ENCODE measurements at places on chromosomes 2 and 18.

DNA sequence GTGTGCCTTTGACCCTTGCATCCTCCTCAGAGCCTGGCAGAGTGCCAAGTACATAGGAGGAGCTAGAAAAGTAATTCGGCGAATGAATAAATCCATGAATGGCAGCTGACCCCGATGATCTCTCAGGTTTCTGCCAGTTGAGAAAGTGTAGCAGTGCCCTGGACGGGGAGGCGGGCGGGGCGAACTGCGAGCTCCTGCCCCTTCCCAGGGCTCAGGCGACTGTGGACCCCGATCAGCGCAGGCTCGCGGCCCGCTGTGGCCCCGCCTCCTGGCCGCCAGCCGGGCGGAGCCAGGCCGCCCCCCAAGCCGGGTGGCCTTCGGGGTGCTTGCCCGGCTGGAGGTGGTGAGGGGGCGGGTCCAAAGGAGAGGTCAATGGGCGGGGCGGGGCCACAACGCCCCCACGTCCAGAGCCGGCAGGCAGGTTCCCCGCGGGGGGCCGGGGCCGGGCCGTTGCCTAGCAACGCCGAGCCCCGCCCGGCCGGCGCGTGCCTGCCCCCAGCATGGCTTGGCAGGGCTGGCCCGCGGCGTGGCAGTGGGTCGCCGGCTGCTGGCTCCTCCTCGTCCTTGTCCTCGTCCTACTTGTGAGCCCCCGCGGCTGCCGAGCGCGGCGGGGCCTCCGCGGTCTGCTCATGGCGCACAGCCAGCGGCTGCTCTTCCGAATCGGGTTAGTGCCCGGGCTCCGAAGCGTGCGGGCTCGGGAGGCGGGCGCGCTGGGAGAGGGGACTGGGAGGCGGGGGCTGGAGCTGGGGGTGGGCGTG lies 30.6 kb upstream of the TMBIM1 start:
- peak; percentile 84 for DNase-seq

DNA sequence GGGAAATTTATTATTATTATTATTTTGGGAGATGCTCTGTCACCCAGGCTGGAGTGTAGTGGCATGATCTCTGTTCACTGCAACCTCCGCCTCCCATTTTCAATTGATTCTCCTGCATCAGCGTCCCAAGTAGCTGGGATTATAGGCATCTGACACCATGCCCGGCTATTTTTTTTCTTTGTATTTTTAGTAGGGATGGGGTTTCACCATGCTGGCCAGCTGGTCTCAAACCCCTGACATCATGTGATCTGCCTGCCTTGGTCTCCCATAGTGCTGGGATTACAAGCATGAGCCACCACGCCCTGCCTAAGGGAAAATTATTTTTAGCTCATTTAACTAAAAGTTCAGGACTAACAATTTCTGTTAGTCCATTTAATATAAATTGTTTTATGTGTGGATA lies 109.2 kb upstream of the SESTD1 start:
- DNase-seq = no peak

GRCh38 chr18:48024881-48025660 lies 94.6 kb upstream of the SMAD2 start:
- no peak for DNase-seq

GRCh38 chr2:25257931-25258846 lies 83.5 kb downstream of the DNMT3A start:
- no peak for DNase-seq

DNA sequence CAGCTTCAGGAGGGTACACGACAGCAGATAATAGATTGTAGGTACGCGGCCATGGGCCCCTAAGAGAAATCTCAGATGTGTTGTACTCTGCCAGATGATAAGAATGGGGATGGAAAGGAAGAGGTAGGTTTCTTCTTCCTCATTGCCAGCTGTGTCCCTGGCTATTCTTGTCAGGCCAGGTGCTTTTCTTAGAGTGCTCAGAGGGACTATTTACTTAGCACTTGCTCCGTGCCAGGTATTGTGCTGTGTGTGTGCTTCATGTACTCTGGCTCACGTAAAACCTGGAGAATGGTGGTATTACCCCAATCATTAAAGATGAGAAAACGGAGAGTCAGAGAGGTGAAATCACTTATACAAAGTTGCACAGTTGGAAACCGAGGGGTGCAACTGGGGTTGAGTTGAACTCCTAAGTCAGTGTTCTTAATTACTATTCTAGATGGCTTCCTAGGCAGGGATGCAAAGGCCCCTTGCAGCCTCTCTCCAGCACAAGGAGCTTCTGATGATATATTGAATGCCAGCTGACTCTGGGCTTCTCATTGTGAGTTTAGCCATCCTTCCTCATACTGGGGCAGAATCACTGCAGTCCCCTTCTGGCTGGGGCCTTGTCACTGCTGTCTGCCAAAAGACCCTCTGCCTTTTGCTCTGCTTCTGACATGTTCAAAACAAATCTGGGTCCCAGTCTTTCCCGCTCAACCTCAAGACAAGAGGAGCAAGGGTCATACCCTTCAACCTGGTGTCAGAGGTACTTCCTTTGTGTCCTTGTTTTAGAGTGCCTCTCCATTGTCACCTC lies 60.7 kb downstream of the LYPD1 start:
- no peak for DNase-seq

GRCh38 chr2:96537066-96537733 lies 648 bp downstream of the ARID5A start:
- peak; percentile 78 for DNase-seq

GRCh38 chr2:45138904-45139303 lies 129.7 kb upstream of the SIX2 start:
- DNase-seq = no peak

- DNase-seq = no peak
Measured at GRCh38 chr2:74297391-74297790, 45.8 kb downstream of the SLC4A5 start.

DNA sequence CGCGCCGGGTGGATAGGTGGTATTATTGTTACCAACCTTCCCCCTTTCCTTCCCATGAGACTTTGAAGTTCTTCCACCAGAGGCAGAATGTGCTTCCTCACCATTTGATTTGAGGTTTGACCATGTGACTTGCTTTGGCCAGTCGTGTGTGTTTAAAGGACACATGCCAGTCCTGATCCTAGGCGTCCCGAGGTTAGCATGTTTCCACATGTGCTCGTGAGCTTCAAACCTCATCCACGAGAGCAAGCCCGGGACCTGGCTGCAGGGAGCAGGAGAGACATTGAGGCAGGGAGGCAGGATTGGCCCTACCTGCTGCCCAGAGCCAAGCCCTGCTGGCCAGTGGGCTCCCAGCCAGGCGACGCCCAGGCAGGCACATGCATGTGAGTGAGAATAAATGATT lies 27.4 kb upstream of the EDAR start:
- DNase-seq = no peak

DNA sequence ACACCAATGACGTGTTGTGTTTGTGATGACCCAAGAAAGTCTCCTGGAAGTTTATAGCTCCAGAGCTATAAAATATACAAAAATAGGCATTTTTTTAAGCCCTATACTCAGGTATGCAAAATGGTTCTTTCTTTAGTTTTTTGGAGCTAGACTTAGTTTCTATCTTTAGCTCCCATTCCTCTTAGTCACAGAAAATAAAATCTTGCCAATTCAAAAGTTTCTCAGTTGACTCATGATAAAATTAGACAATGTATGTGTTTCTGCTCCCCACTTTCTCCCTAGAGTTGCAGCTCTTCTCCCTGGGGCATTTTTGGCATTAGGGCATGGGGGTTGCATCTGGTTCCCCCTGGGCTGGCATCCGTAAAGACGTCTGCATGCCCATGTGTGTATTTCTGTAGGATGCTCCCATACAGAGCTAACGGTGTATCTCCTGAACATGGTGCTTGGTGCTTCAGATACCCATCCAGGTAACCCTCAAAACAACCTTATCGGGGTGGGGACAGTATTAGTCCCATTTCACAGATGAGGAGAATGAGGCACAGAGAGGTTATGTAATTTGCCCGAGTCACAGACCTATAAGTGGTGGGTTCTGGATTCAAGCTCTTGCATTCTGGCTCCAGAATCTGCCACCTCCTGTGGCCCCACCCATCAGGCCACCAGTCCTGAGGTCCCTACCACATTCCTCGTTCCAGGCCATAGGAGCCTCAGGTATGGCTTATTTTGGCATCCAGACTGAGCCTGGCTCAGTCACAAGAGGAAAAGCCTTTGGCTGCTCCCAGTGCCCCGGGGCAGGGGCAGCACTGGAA lies 43.1 kb upstream of the ASAP2 start:
- DNase-seq = peak; percentile 75

- peak; percentile 64 for DNase-seq
Measured at GRCh38 chr2:207248702-207249377, 83.1 kb upstream of the KLF7 start.

GRCh38 chr2:67255933-67256615 lies 141.1 kb upstream of the ETAA1 start:
- DNase-seq = peak; percentile 68

GRCh38 chr2:174174741-174175140 lies 73.6 kb downstream of the OLA1 start:
- no peak for DNase-seq

DNA sequence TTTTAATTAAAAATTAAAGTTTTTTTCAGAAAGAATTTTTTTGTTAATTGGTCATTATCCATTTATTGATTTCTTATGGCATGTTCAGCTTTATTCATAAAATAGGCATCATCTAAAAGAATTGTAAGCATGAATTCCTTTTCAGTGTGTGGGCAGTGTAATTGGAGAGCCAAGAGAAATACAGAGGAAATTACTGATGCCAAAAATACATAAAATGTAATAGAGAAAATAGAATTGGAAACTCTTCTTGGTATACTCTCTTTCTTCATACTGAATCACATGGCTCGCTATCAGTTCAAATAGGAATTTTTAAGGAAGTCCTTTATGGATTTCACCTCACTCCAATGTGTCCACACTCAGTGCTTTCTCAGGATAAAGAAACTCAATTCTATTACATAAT lies 663.6 kb upstream of the NRXN1 start:
- no peak for DNase-seq

- peak; percentile 95 for DNase-seq
Measured at GRCh38 chr2:134118279-134119116, 135.4 kb upstream of the MGAT5 start.

DNA sequence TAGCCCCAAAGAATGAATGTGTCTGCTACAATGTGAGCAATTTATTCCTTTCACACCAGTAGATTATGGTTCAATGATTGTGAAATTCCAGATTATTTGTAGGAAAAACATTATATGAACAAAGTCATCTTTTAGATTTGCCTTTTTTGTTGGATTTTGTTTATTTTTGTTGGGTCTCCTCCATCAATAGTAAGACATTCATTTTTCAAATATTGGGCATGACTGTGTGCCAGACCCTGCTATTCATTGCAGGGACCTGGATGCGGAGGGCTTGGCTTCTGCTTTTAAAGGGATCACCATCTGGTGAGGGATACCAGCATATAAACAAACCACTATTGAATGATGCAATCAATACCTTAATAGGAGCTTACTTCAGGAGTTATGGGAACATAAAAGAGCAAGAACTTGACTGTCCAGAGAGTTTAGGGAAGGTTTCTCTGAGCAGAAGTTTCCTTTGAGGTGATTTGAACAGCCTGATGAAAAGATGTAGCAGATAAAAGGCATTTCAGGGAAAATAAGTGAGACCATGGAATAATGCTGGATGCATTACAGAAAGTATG lies 486.7 kb downstream of the EPHA4 start:
- DNase-seq = no peak

- no peak for DNase-seq
Measured at GRCh38 chr2:192126912-192127311, 67.8 kb downstream of the TMEFF2 start.

DNA sequence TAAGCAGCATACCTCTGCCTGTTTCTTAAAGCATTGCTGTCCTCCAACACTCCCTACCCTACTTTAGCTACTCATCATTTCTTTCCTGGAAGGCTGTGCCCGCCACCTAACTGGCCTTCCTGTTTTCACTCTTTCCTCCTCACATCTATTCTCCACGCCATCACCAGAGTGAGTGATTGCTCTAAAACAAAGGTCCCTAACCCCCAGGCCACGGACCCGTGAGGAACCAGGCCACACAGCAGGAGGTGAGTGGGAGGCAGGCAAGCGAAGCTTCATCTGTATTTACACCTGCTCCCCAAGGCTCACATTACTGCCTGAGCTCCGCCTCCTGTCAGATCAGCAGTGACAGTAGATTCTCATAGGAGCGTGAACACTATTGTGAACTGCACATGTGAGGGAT lies 13.3 kb upstream of the ZEB2 start:
- no peak for DNase-seq

DNA sequence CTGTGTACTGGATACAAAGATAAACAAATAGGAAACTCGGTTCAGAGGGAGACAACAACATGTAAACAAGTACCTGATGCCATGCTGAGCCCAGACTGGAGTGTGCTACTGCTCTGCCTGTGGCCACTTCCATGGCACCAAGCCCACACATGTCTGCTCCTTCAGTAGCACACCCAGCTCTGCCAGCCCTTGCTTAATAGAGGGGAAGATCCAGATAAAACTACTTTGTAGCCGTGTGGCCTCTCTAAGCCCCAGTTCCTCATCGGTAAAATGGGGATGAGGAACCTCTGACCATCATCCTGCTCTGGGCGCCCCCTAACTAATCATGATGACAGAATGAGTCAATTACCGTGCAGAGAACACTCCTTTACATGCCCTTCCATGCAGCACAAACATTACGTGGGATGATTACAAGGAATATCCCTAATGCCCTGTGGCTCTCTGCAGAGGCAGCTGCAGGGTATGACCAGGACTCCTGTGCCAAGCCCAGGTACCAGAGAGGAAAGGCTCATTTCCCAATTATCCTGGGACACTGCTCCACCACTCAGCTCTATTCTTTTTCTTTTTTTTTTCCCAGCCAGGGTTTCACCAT lies 34.9 kb downstream of the DNMT3A start:
- no peak for DNase-seq

- peak; percentile 8 for DNase-seq
Measured at GRCh38 chr18:24111936-24112335, 26.9 kb upstream of the CABYR start.

DNA sequence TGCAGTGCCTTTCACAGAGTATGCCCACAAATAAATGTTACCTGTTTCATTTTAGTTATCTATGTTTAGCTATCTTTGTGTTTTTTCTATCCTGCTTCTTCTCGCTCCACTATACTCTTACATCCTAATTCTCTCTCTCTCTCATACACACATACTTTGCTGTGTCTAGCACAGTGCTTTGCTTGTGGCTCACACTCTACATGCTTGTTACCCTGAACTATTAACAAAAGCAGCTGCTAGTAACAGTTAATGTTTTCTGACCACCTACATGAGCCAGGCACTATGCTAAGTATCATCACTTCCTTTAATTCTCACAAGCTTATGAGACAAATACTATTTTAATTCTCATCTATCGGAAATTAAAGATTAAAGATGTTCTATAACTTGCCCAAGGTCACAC lies 390.5 kb upstream of the HNRNPA3 start:
- DNase-seq = no peak

All from M059J (cell line).